ENCODE measurements at places on chromosomes 6 and 20.
A peak's percentile ranks its signal among the peaks of the same experiment; 100 is the strongest.

- no peak for DNase-seq
Measured at GRCh38 chr20:18853946-18854646, 40.5 kb downstream of the SCP2D1 start.

- DNase-seq, result no peak
Measured at GRCh38 chr20:59777814-59778575, 155.4 kb downstream of the SYCP2 start.

- DNase-seq, result no peak
Measured at GRCh38 chr20:37007898-37008649, 56.6 kb upstream of the SAMHD1 start.

DNA sequence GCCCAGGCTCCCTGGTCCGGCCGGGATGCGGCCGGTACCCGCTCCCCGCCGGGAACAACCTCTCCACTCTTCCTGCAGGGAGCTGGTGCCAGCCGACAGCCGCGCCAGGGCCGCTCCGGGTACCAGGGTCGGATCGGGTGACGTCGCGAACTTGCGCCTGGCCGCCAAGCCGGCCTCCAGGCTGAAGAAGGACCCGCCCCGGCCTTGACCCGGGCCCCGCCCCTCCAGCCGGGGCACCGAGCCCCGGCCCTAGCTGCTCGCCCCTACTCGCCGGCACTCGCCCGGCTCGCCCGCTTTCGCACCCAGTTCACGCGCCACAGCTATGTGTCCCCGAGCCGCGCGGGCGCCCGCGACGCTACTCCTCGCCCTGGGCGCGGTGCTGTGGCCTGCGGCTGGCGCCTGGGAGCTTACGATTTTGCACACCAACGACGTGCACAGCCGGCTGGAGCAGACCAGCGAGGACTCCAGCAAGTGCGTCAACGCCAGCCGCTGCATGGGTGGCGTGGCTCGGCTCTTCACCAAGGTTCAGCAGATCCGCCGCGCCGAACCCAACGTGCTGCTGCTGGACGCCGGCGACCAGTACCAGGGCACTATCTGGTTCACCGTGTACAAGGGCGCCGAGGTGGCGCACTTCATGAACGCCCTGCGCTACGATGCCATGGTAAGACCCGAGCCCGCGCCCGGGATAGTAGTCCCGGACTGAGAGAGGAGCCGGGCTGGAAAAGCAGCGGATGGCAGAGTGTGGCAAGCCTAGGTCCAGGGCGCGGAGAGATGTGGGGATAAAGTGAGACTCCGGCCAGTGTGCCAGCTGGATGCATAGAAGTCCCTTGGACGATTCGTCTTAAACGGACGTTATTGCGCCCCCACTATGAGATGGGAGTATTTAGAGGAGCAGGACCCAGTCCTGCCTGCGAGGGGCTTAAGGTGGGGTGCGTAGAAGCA lies at the start of gene NT5E:
Gene NT5E, plus strand, starts transcription at position 266 of the 942 bp plus-strand sequence. Its CDS starts 57 bp downstream, at position 323.
- peak; percentile 42 for DNase-seq

- no peak for DNase-seq
Measured at GRCh38 chr6:109429496-109429895, 10.9 kb downstream of the PPIL6 start.

- DNase-seq, result no peak
Measured at GRCh38 chr6:127904160-127904559, 3.3 kb upstream of the THEMIS start.

- DNase-seq, result no peak
Measured at GRCh38 chr20:9829835-9830234, 9.0 kb downstream of the PAK5 start.

GRCh38 chr20:51339721-51340450 lies 202.6 kb downstream of the NFATC2 start:
- no peak for DNase-seq

GRCh38 chr6:89122625-89123024 lies 4.8 kb upstream of the SRSF12 start:
- DNase-seq, result no peak

GRCh38 chr20:63074182-63074581 lies 67.4 kb upstream of the BHLHE23 start:
- no peak for DNase-seq

DNA sequence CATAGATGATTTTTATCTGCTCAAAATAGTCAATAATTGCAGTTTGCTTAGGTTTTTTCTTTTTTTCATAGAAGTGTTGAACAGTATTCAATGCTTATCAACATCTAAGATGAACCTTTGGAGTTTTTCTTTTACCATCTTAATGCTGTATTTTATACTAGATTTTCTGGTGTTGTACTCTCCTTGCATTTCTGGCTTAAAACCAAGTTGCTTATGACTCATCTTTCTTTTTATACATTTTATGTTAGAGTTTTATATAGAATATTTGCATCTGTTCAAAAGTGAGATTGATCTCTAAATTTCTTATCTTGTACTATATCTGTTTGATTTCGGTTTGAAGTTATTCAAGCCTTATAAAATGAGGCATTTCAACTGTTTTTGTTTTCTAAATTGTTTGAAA lies 232.5 kb downstream of the RFPL4B start:
- DNase-seq, result no peak

DNA sequence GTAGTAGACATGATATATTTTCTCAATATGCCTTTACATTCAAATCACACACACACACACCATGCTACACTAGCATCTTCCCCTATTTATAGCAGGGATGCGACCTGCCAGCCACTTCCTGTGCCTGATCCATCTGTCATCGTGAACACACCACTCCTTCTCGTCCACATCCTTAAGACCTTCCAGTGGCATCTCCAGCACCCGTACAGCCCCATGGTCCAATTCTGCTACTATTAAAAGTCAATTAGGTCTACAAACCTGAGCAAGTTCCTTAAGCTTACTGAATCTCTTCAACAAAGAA lies 54.5 kb downstream of the KIF16B start:
- no peak for DNase-seq

- no peak for DNase-seq
Measured at GRCh38 chr6:13666194-13667105, 45.2 kb downstream of the RANBP9 start.

DNA sequence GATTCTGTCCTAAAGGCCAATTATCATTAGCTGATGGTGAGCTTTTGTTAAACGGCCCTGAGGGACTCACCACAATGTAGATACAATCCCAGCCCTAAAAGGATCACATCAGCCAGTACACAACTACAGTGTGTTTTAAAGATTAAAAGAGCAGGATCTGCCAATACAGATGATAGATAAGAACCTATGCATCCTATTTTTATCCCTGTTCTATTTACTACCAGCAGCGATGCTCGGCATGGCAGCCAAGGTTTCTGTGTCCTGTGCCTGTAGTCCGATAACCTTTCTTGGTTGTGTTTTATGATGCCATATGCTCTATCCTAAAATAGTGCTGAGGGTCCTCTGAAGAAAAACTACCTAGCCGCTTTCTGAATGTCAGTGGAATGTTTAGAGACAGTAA lies 289.4 kb downstream of the PHACTR1 start:
- DNase-seq, result no peak

- DNase-seq, result no peak
Measured at GRCh38 chr6:125507987-125508655, 206.4 kb upstream of the HDDC2 start.

DNA sequence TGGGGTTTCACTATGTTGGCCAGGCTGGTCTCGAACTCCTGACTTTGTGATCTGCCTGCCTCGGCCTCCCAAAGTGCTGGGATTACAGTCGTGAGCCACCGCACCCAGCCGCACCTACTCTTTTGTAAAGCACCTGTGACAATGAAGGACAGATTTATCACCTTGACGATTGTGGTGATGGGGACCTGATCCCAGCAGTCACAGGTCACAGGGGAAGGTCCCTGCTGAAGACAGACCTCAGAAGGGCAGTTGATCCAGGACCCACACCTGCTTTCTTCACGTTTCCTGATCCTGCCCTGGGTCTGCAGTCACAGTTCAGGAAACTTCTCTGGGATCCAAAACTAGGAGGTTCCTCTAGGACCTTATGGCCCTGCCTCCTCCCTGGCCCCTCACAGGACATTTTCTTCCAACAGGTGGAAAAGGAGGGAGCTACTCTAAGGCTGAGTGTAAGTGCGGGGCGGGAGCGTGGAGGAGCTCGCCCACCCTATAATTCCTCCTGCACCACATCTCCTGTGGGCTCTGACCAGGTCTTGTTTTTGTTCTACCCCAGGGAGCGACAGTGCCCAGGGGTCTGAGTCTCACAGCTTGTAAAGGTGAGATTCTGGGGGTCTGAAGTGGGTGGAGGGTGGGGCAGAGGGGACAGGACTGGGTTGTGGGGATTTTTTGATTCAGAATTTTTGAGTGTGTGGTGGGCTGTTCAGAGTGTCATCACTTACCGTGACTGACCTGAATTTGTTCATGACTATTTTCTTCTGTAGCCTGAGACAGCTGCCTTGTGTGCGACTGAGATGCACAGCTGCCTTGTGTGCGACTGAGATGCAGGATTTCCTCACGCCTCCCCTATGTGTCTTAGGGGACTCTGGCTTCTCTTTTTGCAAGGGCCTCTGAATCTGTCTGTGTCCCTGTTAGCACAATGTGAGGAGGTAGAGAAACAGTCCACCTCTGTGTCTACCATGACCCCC lies 3.0 kb downstream of the HLA-E start:
- no peak for DNase-seq

GRCh38 chr6:39812853-39813533 lies 20.8 kb downstream of the DAAM2 start:
- DNase-seq, result no peak

DNA sequence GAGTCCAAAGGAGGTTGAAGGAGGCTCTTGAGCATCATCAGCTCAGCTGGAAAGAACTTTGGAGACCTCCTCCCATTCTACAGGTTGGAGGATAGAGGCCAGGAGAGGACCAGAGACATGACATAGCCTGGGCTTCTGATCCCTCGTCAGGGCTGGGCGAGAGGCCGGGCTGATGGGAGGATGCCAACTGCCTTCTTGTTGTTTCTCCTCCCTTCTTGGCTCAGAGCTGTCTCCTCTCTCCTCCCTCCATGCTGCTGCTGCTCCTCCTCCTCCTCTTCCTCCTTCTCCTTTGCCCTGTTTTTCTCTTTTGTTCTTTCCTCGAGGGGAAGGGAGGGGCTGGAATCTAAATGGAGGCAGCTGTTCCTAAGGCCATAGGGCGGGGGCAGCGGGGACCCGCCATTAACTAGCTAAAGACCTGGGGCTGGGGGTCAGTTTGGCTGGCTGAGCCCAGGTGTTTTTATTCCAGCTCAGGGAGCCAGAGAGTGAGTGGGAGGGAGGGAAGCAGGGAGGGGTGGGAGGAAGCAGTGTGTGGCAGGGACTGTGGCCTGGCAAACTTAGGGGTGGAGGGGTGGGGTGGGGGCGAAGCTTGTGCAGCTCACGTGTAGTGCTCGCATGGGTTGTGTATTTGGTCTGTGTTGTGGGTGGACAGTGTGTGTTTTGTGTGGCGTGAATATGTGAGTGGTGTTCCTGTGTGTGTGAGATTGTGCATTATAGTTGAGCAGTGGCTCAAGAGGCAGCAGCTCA lies 84.8 kb downstream of the CD40 start:
- DNase-seq, result no peak

DNA sequence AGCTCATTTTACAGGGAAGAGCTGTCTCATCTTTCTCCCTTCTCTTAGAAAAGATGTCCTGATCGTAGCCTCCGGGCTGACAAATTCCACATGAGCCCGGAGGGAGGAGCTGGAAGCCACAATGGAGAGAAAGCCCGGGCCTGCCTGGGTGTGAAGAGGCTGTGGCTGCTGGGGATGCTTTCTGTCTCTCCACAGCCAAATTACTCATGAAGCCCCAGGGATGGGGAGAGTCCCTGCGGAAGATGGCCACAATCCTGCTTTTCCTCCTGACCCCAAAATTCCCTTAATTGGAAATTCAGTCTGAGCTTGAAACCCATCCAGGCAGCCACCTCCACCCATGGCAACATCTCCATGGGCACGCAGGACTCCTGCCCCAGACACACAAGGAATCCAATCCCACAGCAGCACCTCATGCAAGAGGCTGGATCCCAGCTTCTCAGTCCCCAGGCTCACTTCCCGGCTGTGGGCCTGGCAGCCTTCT lies 32.4 kb downstream of the JPH2 start:
- peak; percentile 56 for DNase-seq

- DNase-seq, result no peak
Measured at GRCh38 chr6:75603106-75603420, 1.4 kb downstream of the SENP6 start.

DNA sequence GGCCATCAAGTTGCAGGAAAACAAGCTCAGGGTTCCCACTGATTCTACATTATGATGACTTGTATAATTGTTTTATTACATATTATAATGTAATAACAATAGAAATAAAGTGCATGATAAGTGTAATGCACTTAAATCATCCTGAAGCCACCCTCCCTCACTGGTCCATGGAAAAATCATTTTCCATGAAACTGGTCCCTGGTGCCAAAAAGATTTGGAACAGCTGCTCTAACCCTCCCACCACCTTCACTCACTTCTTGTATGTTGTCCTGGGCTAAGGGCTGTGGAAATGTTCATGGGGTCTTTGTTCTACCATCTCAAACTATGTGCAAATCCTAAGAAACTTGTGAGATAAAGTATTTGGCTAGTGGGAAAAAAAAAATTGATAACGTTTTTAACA lies 133.8 kb downstream of the LRRC1 start:
- DNase-seq, result no peak

- peak; percentile 37 for DNase-seq
Measured at GRCh38 chr6:7050872-7051779, 56.6 kb upstream of the RREB1 start.

GRCh38 chr6:115811541-115811940 lies 249.2 kb downstream of the FRK start:
- DNase-seq, result no peak
